ENCODE measurements at places on chromosomes 12 and 14.

DNA sequence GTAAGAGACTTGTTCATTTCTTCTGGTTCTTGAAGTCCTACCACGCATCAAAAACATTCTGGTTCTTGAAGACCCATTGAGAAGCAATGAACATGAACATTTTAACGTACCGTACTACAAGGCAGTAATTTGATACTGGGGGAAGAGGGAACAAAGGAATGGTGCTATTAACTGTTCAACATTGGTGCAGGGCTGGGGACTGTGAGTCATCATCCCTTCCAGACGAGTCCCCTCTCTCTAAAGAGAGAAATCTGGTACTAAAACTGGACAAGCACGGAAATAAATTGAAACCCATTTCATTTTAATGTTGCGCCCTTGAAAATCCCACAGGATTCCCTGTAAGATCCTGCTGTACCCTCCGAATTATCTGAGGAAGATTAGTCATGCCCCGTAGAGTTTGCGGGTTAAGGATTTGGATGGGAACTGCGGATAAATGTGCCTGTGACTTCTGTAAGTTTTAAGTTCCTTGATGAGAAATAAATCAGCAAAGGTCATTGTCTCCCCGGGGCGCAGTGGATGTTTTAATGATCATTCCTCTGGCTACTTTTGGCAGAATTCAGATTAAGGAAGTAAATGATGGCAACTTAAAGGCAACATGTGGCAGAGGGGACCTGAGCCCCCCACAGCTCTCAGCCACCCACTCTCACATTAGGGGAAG, 78.6 kb downstream of the KCNK13 start:
- no peak for DNase-seq

- no peak for DNase-seq
Observed at GRCh38 chr12:68959143-68959858, 26.3 kb upstream of the CPM start.

DNA sequence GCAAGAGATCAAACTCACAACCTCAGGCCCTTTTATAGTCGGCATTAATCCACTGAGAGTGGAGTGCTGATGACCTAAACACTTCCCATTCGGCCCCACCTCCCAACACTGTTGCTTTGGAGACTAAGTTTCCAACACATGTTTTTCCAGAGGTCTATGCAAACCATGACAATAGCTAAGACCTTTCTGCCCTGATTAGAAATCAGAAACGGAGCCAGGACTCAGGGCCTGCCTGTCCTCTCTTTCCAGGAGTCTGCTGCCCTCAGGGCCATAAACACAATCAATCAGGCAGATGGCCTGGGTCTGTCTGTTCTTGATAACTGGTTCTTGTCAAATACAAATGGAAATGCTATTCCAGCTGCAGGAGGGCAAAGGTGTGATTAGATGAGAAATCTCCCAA, 97.2 kb upstream of the PSMC1 start:
- no peak for DNase-seq

GRCh38 chr12:75727577-75727976, 216.2 kb upstream of the KRR1 start:
- no peak for DNase-seq

- no peak for DNase-seq
Observed at GRCh38 chr12:25712169-25712568, 159.1 kb upstream of the LMNTD1 start.

DNA sequence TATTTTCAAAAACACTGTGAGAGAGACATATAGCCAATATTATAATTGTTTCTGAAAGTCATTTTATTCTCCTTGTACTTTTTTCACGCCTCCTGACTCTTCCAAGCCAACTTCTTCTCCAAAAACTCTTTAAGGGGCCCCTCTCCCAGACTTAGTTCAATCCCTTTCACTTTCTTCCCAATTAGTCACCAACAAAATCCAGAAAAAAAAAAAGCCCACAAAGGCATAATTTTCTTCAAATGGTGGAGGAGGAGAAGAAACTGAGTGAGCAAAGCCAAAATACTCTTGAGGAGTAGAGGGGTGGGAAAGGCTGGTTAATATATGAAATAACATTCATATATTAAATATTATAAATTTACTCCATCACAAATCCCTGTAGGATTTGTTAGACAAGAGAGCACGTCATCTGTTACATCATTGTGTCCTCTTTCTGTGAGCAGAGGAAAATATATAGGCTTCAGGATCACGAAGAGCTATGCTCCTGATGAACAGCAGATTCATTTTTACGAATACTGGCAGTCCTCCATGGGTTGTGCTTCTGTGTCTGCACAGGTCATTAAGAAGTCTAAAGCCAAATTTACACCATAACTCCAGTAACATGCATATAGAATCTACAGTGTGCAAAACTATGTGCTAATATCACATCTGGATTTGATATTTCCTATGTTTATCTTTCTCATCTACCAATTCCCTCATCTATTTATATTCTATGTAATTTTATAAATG, 25.9 kb upstream of the NID2 start:
- DNase-seq, result no peak

DNA sequence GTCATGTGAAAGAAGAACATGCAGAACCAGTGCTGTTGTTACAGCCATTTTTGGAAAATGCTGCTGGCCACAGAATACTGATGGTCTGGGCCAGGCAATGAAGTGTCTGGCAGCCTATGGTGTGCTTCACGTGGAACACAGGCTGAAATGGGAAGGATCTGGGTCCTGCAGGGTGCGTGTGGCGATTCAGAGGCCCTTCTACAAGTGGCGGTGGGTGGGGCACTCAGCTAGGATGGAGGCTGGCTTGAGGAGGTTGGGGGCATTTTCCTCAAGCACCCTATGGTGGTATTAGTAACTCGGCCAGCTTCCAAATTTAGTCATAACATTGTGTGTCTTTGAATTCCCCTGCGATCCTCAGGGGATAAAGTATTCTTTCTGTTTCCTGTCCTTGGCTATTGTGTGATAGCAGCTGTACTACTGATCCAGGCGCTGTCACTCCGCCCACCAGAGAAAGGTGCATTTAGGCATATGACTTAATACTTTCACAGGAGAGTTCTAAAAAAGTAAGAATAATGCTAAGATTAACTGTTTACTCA, 9.2 kb upstream of the RAD52 start:
- no peak for DNase-seq

- DNase-seq, result no peak
Observed at GRCh38 chr14:67172520-67172919, 16.7 kb upstream of the GARIN2 start.

DNA sequence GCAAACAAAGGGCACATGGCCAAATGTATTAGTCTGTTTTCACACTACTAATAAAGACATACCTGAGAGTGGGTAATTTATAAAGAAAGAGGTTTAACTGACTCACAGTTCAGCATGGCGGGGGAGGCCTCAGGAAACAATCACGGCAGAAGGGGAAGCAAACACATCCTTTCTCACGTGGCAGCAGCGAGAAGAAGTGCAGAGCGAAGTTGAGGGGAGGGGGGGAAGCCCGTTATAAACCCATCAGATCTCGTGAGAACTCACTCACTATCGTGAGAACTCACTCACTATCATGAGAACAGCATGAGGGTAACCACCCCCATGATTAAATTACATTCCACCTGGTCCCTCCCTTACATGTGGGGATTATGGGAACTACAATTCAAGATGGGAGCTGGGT, 66.1 kb downstream of the ST8SIA1 start:
- DNase-seq, result no peak

GRCh38 chr12:12622418-12622817, 10.7 kb downstream of the CREBL2 start:
- DNase-seq, result no peak

- DNase-seq, result no peak
Observed at GRCh38 chr14:50357753-50358395, 38.8 kb downstream of the CDKL1 start.

DNA sequence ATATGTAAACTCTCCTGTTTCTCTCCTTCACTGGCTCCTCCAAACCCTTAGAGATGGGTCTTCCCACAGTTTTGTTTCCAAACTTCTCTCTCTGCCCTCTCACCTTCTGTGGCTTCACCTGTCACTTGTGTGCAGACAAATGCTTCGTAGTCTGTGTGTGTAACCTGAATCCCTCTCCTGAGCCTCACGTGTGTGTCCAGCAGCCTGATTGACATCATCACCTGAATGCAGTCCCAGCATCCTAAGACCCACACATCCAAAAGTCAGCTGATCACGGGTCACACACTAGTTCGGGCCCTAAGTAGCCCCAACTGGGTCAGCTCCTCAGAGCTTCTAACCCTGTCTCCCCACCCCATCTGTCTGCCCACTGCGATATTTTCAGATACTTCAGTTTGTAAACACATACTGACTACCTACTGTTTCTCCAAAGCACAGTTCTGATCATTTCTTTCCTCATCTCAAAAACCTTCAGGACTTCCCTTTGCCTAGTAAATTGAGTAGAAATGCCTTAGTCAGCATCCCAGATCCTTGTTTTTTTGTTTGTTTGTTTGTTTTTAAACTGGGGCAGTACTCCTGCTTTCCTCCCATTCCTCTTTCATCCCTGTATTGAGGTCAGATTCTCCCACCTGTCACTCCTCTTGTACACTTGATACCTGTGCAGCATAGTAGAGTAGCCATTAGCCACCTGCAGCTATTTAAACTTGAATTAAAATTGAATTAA, 23.7 kb downstream of the FNTB start:
- no peak for DNase-seq

GRCh38 chr12:2355604-2356003, 302.8 kb downstream of the CACNA1C start:
- no peak for DNase-seq

DNA sequence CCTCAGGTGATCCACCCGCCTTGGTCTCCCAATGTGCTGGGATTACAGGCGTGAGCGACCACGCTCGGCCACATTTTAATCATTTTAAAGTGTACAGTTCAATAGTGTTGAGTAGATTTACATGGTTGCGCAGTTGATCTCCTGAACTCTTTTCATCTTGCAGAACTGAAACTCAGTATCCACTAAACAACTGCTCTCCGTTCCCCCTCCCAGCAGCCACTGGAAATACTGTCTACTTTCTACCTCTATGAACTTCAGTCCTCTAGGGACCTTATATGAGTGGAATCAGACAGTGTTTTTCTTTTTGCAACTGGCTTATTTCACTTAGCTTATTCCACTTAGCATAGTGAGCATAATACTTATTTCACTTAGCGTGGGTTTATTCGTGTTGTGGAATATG, 53.7 kb downstream of the KCTD10 start:
- no peak for DNase-seq

DNA sequence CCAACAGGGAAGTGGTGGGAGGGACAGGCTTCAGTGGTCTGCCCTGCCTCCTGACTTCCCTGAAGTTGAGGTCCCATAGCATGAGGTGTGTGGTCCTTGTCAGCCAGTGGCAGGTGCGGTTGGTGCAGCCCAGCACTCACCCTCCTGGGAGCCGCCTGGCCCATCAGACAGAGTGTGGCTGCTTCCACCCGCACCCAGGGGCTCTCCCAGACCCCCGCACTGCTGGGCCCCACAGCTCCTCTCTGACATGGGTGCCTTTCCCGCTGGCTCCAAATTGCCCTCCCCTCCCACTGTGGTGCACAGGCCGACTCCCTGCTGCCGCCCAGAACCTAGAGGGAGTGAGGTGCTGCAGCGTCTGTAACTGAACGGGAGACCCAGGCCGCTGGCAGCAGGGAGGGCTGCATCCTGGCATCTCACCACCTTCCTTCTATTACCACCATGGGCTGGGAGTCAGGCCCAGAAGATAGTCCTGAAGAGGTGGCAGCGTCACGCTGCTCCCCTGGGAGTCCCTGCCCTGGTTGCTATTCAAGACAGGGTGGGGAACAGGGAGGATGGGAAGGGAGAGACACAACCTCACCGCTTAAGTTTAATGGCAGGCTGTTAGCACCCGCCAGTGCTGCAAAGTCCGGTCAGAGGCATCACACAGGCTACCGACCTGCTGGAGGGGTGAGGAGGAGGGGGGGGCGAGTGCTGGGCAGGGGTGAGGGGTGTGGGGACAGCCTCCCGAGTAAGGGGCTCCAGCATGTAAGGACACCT, 180.6 kb upstream of the PRMT8 start:
- DNase-seq, result no peak

DNA sequence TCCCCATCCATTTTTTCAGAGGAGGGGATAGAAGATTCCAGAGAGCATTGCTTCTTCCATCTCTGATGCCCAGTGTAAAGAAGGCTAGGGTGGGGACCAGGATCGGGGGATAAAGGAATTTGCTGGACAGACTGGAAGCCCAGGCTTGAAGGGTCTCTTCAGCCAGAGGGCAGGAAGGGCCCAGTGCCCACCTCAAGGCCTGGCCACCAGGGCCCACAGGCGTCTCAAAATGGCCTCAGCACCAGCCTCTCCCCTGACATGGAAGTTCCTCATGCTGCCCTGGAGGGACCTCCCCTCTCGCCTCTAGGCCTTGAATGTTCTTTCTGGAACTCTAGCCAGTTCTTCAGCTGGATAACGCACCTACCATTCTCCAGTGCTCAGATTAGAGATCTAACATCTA, 2.8 kb downstream of the RPS6KL1 start:
- no peak for DNase-seq

- no peak for DNase-seq
Observed at GRCh38 chr12:56011509-56012090, 9.2 kb upstream of the IKZF4 start.

DNA sequence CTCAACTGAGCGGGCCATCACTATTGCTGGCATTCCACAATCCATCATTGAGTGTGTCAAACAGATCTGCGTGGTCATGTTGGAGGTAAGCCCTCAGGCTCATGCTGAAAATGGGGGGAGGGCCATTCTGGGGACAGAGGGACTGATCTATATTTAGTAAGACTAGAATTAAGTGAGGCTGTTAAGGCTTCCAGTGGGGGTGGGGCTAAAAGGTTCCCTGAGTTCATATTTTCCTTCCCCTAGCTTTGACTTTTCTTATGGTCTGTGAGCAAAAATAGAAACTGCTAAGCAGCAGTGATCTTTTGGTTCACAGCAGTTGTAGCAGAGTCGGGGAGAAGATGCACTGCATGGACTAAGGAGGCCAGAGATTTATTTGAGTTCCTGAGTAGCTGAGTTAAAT, 9.2 kb downstream of the PCBP2 start:
- DNase-seq, result no peak

GRCh38 chr12:6452245-6452943, 552 bp downstream of the TAPBPL start:
- no peak for DNase-seq

DNA sequence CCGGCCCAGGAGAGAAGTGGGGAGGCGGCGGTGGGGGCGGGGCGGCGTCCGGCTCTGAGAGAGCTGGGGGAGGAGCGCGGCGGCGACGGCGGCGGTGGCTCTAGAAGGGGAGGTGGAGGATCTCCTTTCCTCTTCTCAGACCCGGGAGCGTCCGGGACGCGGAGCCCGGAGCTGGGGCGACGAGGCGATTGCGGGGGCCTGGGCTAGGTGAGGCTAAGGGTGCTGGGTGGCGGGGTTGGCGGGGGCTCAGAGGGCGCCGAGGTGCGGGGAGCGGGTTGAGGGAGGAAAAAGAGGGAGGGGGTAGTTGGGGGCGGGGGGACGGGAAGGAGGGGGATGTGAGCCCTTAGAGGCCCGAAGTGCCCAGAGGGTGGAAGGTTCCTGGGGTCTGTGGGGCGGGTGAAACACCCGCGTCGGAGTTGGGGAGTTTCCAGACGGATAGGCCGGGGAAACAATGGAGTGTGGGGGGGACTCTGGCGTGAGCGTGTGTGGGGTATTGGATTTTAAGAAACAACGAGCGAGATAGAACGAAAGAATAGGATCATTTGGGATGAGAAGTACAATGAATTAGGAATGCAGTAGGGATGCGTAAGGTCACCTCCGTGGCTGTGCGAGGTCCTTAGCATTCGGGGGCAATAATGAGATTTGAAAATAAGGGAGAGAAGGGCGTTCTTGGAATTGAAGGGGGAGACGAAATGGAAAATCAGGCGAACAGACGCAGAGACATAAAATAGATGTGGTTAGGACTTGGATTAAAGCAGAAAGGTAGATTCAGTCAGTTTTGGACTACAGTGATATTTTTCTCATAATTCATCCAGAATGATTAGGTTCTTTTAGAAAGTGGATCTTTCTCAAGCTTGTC, at the start of gene SPATS2:
Gene SPATS2, plus strand, starts transcription at position 82 of the 859 bp plus-strand sequence. CDS start 93,551 bp downstream, outside the sequence.
- DNase-seq, result no peak
